ENCODE measurements at places on chromosomes 3 and 15. TPM values are rescaled to one million over a fixed set of nuclear protein-coding genes. Genes with fewer than 3 reads are reported as not detected.

The PLAAT1 gene
- total RNA-seq = not detected

The ALG3 gene
- 35.5 TPM for total RNA-seq

The CMSS1 gene
- 74.3 TPM for total RNA-seq

The CD96 gene
- 31.7 TPM for total RNA-seq

The NEK10 gene
- 0.74 TPM for total RNA-seq

The CPNE4 gene
- 0.07 TPM for total RNA-seq

The RARRES1 gene
- total RNA-seq = not detected

The CATSPER2 gene
- total RNA-seq = 4.4 TPM

The SLC28A2 gene
- not detected for total RNA-seq

The ABI3BP gene
- 0.12 TPM for total RNA-seq

The RBM5 gene
- 159 TPM for total RNA-seq

The PRR20G gene
- not detected for total RNA-seq

The GPR62 gene
- total RNA-seq = not detected

The IQCH gene
- 2.3 TPM for total RNA-seq

The THAP10 gene
- total RNA-seq = not detected

The GPR87 gene
- total RNA-seq = 0.97 TPM

The ARPP21 gene
- not detected for total RNA-seq

The DGKG gene
- total RNA-seq = 5.5 TPM

The C3orf20 gene
- 0.56 TPM for total RNA-seq

The ERICH6 gene
- total RNA-seq = not detected

The DNAH12 gene
- 0.04 TPM for total RNA-seq

The ADAMTS9 gene
- total RNA-seq = not detected

The SLC25A26 gene
- total RNA-seq = 32.6 TPM

The SCG3 gene
- total RNA-seq = 0.11 TPM

The TTC14 gene
- total RNA-seq = 65.3 TPM

The CCR4 gene
- total RNA-seq = 38.6 TPM

The MYRIP gene
- total RNA-seq = not detected

The ARPP19 gene
- 103 TPM for total RNA-seq

The TTLL13 gene
- 1.0 TPM for total RNA-seq

The CCR3 gene
- total RNA-seq = not detected

The KLHL6 gene
- total RNA-seq = 47.0 TPM

The NISCH gene
- 79.7 TPM for total RNA-seq

The IDH2 gene
- 242 TPM for total RNA-seq

The TRPM1 gene
- not detected for total RNA-seq

The GABRA5 gene
- total RNA-seq = not detected

The GTPBP8 gene
- total RNA-seq = 30.8 TPM

The AADACL2 gene
- not detected for total RNA-seq

The CRABP1 gene
- total RNA-seq = 1.7 TPM

The EPHA6 gene
- not detected for total RNA-seq

The CPA3 gene
- total RNA-seq = 0.16 TPM

The PLA2G4E gene
- total RNA-seq = not detected

The SPINT1 gene
- 10.0 TPM for total RNA-seq

The AMIGO3 gene
- not detected for total RNA-seq

The WDR49 gene
- 0.18 TPM for total RNA-seq

The OCA2 gene
- not detected for total RNA-seq

The SLC35G2 gene
- 1.9 TPM for total RNA-seq

The SPTBN5 gene
- 1.4 TPM for total RNA-seq

The DAZL gene
- not detected for total RNA-seq

The PXK gene
- total RNA-seq = 15.0 TPM

The A4GNT gene
- total RNA-seq = not detected

The ANKUB1 gene
- not detected for total RNA-seq

The CD80 gene
- total RNA-seq = 0.80 TPM

All from activated naive CD4-positive, alpha-beta T cell treated with anti-CD3 and anti-CD28 coated beads, Interleukin-2, amount 50 U/mL, for 72 hours (primary cell).